Hematopoietic multipotent progenitor cell (in vitro differentiated cells): ENCODE measurements at places on chromosomes 3 and 15. TPM values are rescaled to one million over a fixed set of nuclear protein-coding genes. Genes with fewer than 3 reads are reported as not detected.

The ZNF620 gene
- total RNA-seq, result 6.5 TPM

The TMEM43 gene
- total RNA-seq, result 189 TPM

The DZIP1L gene
- total RNA-seq, result 7.3 TPM

The SAMMSON gene
- total RNA-seq, result under 0.01 TPM

The SPATA12 gene
- under 0.01 TPM for total RNA-seq

The FSTL1 gene
- 25.9 TPM for total RNA-seq

The KLHL6 gene
- total RNA-seq, result 65.2 TPM

The DPPA4 gene
- 49.8 TPM for total RNA-seq

The PTPN23 gene
- 27.7 TPM for total RNA-seq
